GM20000 (cell line): ENCODE measurements at places on chromosomes 5 and 9.

DNA sequence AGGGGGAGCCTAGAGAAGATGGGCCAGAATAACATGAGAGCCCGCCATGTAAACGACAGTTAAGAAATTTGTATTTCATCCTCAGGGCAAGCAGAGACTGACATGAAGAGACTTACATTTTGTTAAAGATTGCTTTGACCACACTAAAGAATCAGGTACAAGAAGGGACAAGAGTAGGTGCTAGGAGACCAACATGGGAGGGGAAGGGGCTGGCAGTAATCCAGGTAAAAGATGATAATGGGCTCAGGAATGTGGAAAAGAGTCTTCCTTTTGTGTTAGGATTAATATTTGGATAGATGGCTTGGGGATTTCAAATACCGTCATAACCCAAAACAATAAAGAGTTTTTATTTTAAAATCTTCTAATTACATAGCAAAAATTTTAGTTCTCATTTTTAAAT lies 137.3 kb downstream of the ZNF462 start:
- no peak for DNase-seq

GRCh38 chr5:111129938-111130337 lies 37.8 kb downstream of the WDR36 start:
- DNase-seq, result no peak

GRCh38 chr9:34409154-34409553 lies 32.5 kb upstream of the MYORG start:
- DNase-seq, result no peak

DNA sequence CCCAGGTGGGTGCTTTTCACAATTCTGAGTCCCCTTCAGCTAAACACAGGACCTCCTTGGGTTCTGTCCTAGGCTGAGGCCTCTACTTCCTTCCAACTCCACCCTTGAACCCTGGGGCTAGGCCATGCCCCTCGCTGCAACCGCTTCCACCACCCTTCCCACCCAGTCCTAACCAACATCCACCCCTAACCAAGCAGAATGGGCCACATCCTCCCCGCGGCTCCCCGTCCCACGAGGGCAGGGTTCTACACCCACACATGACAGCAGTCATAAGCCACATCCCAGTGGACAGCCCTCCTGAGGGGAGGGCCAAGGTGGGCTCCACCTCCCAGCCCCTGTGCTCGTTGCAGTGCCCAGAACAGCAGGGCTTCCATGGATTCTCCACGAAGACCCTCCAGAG lies 65.8 kb downstream of the SHB start:
- DNase-seq, result no peak

DNA sequence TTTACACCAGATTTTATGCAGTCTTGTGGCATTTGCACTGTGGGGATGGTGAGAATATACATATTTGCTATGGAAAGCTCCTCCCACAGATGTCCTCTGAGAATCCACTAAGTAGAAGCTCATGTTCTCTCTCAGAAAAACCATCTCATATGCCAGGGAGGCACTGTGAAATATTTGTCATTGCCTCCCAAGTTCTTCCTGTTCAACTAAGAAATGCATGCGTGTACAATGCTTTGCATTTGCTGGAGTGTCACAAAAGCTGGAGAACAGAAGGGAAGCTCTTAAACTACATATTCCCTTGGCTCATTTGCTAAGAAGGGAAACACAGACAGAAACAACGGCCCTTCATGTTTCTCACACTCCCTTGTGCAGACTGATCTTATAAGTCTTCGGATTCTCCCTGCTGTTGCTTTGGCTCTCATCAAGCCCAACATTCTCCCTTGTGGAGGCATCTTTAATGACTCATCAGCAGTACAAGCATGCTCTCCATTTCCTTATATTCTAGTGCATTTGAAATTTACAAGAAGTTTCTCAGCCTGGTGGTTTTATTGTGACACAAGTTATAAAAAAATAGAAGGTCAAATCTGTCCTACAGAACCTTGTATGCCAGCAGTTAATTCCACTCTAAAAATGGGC lies 220.6 kb downstream of the TRIM36 start:
- DNase-seq, result no peak

GRCh38 chr9:9846557-9846956 lies 766.2 kb downstream of the PTPRD start:
- peak; percentile 20 for DNase-seq

DNA sequence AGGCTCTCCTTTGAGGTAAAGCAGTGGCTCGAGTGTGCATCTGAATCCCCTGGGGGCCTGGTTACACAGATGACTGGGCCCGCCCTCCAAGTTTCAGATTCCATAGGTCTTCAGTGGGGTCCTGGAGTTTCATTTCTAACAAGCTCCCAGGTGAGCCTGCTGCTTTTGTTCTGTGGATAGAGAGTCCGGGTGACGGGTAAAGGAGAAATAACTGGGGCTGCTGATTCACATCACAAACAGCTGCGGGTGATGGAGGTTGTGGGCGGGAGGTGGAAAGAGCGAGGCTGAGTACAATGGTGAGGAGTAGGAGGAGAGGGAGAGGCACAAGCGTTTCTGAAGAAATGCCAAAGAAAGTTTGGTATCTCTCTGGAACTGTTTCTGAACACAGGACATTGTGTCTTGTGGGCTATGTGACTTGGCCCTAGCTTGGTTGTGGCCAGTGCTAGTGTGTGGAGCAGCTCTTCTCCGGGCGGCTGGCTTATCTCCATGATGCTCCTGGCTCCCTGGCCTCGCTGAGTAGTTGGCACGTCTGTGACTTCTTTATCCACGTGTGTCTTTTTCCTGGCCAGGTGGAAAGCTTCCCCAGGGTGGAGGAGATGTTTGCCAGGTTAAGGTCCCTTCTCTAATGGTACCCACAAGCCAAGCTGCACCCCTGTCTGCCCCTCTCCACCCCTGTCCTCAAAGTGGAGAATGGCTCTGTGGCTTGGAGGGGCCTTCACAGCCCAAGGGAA lies 61.7 kb downstream of the HSPA4 start:
- no peak for DNase-seq

DNA sequence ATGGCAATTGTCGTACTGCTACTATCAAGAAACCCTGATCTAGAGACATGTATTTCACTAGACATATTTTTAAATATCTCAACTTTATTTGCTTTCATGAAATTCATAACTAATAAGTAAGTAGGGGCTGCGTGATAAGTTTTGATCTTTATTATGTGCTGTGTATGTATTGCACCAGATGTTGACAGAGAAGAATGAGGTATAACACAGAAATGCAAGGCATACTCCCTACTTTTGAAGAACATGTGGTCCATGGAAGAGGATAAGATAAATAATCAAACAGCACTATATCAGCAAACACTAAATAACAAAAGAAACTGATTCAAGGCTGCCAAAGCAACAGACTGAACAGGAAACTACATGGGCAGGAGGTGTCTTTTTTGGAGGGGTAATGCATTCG lies 60.9 kb downstream of the FREM1 start:
- no peak for DNase-seq

- no peak for DNase-seq
Measured at GRCh38 chr5:28355831-28356230, 1317.4 kb upstream of the CDH9 start.
